Kidney tubule cell (primary cell): ENCODE measurements at places on chromosomes 3 and 15.

DNA sequence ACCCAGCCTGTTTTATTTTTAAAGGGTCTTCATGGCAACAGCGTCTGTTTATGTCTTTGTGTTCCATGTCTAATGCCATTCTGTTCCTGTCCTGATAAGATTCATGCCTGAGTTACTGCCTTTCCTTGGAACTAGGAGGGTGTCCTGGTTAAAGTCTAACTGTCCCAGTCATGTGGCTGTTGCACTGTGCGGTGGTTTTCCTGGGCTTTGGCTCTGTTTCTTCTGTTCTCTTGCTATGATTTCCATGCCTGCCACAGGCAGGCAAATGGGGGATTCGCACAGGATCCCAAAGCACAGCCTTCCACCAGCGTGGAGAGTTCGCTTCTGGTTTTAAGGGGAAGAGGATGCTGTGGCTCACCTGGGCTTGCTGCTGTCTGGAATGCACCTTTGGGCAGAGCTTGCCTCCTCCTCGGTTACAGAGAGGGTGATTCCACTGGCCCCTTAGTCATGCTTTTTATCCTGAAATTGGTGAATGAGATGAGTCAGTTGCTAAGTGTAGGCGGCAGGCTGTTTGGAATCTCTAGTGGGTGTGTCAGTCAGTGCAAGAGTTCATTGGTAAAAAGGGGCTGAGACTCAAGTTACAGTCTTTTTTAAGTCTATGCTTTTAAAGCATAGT lies 86.8 kb downstream of the CCK start:
- DNase-seq: peak; percentile 96

DNA sequence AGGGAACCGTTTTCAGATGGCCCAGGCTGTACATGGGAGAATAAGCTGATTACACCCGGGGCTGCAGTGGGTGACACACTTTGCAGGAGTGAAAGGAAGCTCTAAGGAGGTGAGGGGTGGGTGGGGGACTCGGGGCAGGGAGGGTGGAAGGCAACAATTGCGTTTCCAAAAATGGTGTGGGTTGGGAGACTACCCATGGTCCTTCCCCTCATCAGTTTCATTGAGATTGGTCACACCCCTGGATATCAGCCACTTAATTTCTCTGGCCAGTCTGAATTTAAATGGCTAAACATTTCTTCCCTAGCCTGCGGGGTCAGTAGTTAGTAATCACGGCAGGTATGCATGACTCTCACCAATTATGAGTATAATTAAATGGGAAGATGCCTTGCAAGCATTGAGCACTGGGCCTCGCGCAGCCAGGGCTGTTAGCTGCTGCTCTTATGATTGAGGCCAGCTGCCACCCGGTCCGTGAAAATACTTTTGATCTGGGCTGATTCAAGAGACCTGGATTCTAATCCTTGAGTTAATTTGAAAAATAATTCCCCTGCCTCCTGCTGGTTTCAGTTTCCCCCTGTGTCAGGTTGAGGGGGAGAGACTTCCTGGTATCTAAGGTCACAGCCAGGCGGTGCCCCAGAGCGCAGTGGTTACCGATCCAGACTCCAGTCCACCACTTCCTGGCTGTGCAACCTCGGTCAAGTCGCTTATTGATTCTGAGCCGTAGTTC lies 23.3 kb downstream of the SLC6A6 start:
- DNase-seq: peak; percentile 66

DNA sequence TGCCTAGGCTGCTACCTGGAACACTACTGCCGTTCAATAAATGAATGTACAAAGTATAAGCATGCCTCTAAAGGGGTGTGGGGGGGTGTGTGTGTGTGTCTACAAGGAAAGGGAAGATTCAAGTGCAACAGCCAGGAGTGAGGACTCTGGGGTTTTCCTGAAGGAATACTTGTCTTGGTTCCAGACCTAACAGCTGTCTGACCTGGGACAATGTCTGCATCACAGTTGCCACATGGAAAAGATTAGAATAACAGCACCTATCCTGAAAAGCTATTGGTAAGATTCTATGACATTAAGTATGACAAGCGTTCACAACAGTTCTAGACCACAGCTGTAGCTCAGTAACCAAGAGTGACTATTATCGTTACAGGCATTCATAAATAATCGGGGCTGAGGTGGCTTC lies 345.2 kb downstream of the FOXP1 start:
- no peak for DNase-seq

DNA sequence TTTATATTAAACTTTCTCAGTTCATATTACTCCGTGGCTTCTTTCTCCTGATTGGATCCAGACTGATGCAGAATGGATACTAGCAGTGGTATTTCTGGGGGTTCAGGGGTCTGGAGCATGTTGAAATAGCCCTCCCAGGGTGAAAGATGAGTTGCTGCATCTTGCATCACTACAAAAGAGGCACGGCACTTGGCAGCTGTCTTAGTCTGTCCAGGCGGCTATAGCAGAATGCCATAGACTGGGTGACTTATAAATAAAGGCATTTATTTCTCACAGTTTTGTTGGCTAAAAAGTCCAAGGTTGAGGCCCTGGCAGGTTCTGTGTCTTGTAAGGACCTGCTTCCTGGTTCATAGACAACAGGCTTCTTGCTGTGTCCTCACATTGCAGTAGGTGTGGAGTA lies 660 bp upstream of the BCL2L10 start:
- DNase-seq: no peak

DNA sequence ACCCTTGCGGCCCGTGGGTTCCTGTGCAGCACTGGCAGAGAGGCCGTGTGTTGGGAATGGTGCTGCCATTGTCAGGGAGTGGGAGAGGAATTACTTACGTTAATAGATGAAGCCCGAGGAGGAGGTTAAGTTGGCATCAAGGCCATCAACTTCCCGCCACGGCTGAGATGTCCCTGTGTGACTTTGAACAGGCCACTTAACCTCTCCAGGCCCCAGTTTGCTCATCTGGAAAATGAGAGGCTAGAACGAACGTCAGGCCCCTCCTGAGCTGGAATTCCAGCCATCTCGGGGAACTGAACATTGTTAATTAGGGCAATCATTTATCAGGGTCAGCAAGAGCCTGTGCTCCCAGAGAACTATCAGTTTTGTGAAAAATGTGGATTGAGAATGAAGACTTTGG lies 91.4 kb upstream of the MYZAP start:
- peak; percentile 31 for DNase-seq

- DNase-seq: no peak
Observed at GRCh38 chr3:61961900-61962299, 400.5 kb downstream of the PTPRG start.
